ENCODE measurements at places on chromosomes 12 and 14. TPM values are rescaled to one million over a fixed set of nuclear protein-coding genes. Genes with fewer than 3 reads are reported as not detected.

Gene RPS6KL1
- 2.6 TPM for total RNA-seq

Gene KRT75
- total RNA-seq: not detected

Gene DLGAP5
- total RNA-seq: 79.7 TPM

DNA sequence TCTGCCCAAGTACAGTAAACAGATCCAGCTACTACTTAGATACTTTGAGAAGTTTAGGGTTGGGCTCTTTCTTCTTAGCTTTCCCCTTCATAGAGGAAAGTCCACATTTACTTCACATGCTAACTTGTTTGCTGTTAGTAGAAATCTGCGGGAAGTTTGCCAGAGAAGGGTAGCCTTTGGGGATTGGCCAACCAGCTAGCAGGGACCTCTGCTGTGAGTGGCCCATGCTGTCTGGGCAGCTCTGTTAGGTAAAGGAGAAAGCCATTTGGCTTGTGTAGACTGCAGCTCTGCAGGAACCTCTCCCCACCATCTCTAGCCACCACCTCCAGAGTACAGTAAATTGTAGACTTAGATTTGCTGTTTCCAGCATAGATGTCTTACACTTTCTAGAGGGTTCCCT is 193.9 kb downstream of the RGS6 start:
- DNase-seq: no peak

GRCh38 chr12:38977132-38977531 is 71.7 kb upstream of the CPNE8 start:
- no peak for DNase-seq

DNA sequence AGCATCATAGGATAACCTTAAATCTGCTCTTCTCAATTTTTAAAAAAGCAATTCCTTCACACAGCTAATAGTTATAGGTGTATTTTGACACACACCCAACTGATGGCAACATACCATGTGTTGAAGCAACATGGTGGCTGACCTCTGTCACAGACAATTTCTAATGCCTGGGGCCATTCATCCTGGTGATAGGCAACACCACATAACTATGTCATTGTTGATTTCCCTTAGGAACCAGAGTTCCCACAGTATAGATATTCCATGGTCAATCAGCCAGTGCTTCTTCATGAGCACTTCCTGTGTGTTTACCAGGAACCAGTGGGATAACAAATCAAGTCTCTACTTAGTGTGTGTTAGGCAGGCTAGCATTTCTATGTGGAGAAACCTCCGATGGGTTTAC is 88.3 kb downstream of the FIGNL2 start:
- DNase-seq: no peak

DNA sequence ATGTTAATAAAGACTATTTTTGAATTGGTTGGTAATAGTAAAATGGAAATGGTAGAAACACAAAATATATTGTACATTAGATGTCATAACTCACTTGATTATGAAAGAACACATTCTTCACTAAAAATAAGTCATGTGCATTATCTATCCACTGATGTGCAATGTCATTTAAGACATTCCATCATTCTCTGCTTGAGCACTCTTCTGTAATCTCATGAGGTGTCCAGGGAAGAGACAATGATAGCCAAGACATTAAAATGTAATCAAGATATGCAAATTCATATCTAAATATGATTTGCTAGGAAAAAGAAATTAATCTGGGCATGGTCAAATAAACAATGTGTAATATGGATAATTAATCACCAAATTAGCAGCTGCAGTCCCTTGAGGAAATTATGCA is 422.5 kb downstream of the BTG1 start:
- DNase-seq: no peak

GRCh38 chr12:49260166-49260565 is 4.7 kb upstream of the TUBA1C start:
- no peak for DNase-seq

GRCh38 chr12:21881965-21882364 is 59.3 kb downstream of the ABCC9 start:
- no peak for DNase-seq

- no peak for DNase-seq
Observed at GRCh38 chr12:16763901-16764300, 157.9 kb upstream of the LMO3 start.

GRCh38 chr12:128796439-128797118 is 27.2 kb downstream of the SLC15A4 start:
- DNase-seq: no peak

DNA sequence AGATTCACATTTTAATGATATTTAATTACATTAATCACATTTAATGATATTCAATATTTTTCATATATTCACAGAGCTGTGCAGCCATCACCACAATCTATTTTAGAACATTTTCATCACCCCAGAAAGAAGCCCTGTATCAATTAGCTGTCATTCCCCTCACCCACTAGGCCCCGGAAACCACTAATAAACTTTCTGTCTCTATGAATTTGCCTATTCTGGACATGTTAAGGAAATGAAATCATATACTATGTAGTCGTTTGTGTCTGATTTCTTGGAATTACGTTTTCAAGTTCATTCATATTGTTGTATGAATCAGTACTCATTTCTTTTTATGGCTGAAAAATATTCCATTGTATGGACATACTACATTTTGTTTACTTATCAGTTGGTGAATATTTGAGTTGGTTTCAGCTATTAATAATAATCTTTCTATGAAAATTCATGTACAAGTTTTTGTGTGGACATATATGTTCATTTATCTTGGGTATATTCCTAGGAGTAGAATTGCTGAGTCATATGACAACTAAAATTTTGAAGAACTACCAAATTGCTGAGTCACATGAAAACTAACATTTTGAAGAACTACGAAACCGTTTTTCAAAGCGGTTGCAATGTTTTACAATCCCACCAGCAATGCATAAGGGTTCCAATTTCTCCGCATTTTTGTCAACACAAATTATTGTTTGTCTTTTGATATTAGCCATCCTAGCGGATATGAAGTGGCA is 11.7 kb upstream of the OTOGL start:
- DNase-seq: no peak

GRCh38 chr12:9719790-9720189 is 13.1 kb downstream of the CLECL1 start:
- DNase-seq: no peak

Data from activated naive CD8-positive, alpha-beta T cell treated with anti-CD3 and anti-CD28 coated beads, Interleukin-2, amount 10 ng/mL, durations not matched to agents 7 days and 5 days (primary cell).